ENCODE measurements at places on chromosomes 4 and X.

- DNase-seq, result no peak
These were observed 1060.6 kb upstream of the GRID2 start for GRCh38 chr4:91243132-91243531.

DNA sequence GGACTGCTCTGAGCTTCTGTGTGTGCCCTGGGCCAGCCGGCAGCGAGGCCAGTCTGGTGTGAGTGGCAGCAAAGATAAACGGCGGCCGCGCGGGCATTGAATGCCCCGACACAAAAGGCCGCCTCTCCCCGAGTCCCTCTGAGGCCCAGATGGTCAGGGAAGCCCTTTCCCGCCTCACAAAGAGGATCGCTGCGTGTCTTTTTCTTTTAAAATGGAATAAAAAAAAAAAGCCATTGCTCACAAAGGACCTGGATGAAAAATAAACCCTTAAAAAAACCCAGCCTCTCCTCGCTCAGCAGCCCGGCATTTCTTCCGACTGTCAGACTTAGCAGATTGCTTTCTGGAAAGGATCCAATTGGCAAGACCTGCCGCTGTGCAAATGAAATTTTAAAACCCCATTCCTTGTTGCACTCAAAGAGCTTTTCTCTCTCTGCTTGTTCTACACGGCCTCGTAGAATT is 578.7 kb downstream of the BCOR start:
- DNase-seq, result no peak

- no peak for DNase-seq
These were observed 25.2 kb downstream of the WDR44 start for GRCh38 chrX:118370921-118371624.

DNA sequence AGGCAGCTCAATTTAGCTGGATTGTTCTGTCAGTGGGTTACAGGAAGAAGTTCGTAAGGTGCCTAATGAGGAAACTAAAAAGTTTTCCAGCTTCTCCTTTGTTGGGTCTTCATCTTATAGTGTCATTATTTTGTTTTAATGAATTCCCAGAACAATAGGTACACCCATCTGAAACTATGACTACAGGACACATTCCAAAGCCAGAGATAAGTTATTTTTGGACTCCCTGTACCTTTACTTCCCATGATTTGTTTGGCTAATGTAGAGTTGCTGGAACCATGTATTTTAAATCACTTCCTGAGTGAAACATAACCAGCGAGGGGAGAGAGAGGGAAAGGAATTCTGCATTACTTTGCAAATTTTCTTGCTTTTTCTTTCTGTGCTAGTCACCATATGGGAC is 114.0 kb downstream of the CLCN5 start:
- DNase-seq, result no peak

DNA sequence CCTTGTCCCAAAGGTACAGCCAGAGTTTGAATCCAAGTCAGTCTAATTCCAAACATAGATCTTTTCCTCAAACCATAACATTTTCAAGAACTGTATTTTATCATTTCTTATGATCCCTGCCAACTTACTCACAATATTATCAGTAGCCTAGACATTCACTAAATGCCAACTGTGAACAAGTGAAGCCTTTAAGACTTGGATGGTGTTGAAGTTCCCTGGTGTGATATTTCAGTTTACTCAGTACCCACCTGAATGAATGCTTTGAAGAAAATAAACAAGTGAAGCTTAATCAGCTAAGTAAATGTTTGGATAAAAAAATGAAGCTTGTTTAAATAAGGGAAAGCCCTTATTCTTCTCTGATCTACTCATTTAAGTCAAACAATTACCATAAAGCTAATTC is 1028.3 kb downstream of the DMD start:
- DNase-seq, result no peak

DNA sequence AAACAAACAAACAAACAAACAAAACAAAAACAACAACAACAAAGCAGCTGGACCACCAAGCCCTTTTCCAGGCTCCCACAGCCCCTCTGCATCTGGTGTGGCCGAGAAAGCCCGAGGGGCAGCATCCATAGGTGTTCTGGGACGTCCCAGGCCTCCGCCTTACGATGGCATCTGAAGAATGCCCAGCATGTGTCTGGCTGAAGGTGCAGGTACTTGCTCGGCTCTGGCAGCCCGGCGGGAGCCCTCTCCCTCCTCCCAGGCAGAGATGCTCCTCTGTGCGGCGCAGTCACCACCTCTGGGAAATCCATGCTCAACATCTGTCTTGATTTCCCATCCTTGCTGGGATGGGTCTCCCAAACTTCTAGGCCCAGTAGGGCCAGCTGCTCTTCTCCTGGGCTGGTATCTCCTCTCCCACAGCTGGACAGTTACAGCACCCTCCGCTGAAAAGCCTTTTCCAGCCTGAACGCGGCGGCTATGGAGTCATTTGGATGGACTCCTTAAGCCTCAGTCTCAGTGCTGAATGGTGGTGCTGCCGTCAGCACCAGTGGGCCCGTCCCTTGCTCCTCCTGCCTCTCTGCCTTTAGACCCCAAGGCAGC is 4.3 kb downstream of the PSAPL1 start:
- DNase-seq, result no peak

DNA sequence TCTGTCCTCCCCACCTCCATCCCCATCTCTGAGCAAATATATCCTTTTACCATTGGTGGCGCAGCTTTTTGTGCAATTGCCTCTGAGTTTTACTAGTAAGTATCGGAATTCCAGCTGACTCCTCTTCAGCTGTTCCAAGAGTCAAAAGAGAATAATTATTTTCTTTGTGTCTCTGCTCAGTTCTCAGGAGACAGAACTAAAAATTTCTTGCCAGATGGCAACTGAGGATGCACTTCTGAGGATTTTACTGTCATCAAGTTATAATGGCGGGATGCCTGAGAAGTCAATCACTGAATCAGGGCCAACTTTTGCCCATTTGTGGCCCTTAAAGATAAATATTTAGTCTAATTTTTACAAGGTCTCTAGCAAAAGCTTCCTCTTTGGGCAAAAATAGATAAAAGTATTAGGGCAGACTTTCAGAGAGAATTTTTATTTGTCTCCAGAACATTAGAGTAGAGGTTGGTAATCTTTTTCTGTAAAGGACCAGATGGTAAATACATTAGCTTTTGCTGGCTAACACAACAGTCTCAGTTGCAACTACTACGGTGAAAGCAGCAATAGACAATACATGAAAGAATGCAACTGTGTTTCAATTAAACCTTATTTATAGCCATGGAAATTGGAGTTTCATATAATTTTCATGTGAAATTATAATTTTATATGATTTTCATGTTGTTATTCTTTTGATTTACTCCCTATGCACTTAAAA is 15.6 kb upstream of the ADGRA3 start:
- DNase-seq, result no peak

DNA sequence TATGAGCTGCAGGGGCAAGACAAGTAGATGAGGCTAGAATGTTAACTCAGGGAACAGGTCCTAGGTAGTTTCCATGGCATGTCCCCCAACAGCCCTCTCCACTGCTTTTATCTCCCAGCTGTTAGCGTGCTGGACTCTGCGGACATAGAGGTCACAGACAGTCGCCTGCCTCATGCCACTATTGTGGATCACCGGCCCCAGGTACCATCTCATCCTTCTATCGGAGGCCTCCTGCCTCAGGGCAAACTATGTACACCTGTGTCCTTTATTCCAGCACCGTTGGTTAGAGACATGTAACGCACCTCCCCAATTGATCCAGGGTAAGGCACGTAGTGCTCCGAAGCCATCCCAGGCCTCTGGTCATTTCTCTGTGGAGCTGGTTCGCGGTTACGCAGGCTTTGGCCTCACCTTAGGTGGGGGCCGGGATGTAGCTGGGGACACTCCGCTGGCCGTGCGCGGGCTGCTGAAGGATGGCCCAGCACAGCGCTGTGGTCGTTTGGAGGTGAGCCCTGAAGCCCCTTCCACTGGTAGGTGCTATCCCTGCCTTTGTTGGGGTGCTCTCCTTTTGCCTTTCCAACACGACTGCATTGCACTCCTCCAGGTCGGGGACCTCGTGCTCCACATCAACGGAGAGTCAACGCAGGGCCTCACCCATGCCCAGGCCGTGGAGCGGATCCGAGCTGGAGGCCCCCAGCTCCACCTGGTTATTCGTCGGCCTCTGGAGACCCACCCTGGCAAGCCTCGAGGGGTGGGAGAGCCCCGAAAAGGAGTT is 2.2 kb downstream of the MAGIX start:
- DNase-seq, result no peak

DNA sequence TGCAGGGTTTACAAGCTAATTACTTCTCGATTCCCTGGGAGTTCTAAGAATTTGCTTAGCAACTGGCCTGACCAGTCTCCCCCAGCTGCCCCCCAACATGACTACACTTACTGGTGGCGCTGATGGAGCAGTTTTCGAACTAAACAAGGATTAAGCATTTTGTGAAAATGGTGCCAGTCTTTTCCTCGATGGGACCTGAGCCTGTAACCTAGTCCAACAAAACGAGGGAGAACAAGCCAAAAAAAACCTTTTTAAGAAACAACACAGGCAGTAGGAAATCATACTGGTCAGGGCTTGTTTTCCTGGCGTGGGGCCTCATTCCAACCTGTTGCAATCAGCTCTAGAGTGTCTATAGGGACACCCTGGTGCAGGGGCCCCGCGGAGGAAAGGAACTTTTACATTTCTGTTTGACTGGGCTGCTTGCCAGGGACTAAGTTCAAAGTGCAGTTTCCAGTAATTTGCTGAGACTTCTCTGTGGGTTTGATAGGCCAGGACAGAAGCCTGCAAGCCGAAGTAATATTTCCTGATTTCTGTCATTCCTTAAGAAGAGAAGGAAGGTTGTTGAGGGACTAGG is 158.7 kb downstream of the SPRY1 start:
- no peak for DNase-seq

DNA sequence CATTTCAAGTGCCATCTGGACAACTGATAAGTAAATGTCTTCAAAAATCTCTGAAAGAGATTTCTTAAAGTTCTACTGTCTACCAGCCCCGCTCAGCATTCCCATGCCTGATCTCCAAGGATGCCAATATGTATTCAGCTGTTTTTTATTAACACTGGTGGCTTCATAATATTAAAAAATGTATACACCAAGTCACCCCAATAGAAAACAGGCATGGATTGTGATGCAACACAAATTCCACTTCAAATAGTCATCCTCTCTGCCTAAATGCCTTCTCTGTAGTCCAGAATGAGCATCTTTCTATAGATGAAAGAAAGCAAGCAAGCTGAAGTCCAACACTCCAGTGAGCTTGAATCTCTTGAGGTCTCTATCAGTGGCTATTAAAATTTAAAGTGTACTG is 152.2 kb upstream of the PPARGC1A start:
- DNase-seq, result no peak

GRCh38 chr4:150379454-150379853 is 202.5 kb upstream of the MAB21L2 start:
- DNase-seq, result no peak

DNA sequence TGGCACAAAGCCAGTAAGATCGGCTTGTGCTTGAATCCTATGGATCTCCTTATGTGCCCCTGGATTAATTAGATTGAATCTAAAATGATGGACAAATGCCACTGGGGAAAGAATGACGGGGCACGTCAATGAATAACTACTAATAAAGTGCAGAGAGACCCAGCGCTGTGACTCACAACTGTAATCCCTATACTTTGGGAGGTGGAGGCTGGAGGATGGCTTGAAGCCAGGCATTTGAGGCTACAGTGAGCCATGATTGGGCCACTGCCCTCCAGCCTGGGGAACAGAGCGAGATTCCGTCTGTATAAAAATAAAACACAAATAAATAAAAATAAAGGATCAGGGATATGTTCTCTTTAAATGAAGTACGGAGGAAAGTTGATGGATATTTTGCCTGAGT is 179.4 kb downstream of the DCHS2 start:
- DNase-seq, result no peak

DNA sequence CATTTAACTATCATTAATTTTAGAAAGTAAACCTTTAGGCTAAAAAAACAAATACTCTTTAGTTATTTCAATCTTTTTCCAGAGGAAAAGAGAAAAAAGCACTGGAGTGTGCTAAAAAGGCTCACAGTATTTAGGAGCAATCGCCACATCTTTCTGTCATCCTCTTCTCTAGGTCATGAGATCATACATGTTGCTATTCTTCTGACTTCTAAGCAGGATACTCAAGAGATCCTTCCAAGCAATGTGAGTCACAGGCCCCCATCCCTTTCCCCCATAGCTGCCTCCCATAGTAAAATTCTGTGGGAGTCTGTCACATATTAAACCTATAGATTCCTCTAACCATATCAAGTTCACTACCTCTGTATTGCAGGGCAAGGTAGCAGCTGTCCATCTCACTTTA is 7.7 kb downstream of the EDNRA start:
- no peak for DNase-seq

GRCh38 chrX:31223817-31224216 is 152.0 kb upstream of the FTHL17 start:
- no peak for DNase-seq

GRCh38 chrX:104343428-104344129 is 88.8 kb upstream of the ESX1 start:
- DNase-seq, result no peak

DNA sequence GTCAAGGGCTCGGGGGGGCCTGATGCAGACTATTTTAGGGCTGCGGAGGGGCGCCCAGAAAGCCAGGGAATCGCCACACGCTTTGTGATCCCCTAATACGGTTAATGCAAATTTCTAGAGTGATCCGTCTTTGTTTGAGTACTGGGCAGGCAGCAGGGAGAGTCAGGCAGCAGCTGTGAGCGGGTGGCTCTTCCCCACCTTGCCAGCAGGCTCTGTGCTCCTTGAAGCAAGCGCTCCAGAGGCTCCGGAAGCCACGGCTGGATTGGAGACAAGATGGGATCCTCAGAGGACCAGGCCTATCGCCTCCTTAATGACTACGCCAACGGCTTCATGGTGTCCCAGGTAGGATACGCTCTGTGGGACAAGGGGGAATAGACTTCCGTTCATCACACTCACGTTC is at the start of gene ASMT:
Gene ASMT, plus strand, starts transcription at position 133 of the 400 bp plus-strand sequence. Its CDS starts 141 bp downstream, at position 274.
- DNase-seq, result no peak

- no peak for DNase-seq
These were observed 345 bp downstream of the SLC6A8 start for GRCh38 chrX:153688071-153688470.

GRCh38 chr4:182842759-182843390 is 74.3 kb downstream of the DCTD start:
- no peak for DNase-seq

DNA sequence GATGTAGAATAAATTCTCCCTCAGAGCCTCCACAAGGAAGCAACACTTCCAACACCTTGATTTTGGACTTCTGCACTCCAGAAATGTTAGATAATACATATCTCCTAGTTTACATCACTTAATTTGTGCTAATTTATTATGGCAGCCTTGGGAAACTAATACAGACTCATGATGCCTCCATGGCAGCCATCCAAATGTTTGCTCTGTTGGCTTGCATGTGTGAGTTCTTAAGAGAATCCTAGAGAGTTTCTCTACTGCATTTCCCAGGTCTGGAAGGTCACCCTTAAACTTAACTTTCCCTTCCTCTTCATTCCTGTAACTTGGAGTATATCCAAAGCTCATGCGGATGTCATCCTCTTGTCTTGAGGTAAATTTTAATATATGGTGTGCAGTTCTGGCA is 956.1 kb downstream of the ADGRL3 start:
- no peak for DNase-seq

- DNase-seq, result no peak
These were observed 18.4 kb downstream of the WDR44 start for GRCh38 chrX:118364261-118364660.

GRCh38 chr4:4697584-4697983 is 155.7 kb upstream of the STX18 start:
- no peak for DNase-seq

GRCh38 chr4:26557164-26557563 is 26.7 kb upstream of the TBC1D19 start:
- no peak for DNase-seq

All from cortex of kidney (tissue), 1 donor.